ENCODE measurements at places on chromosomes 6 and 20. TPM values are rescaled to one million over a fixed set of nuclear protein-coding genes. Genes with fewer than 3 reads are reported as not detected.
A peak's percentile ranks its signal among the peaks of the same experiment; 100 is the strongest.

The TMC2 gene
- total RNA-seq: 0.12 TPM

The CASS4 gene
- total RNA-seq: 0.12 TPM

The OR2H1 gene
- total RNA-seq: not detected

The NUS1 gene
- 69.0 TPM for total RNA-seq

The SDCBP2 gene
- total RNA-seq: 5.3 TPM

GRCh38 chr20:61739086-61739831 is 326.4 kb downstream of the TAF4 start:
- DNase-seq: no peak
- no peaks in the 10 kb centered on the region for H3K36me3 ChIP-seq
- no peak overlapping the region for H3K27ac ChIP-seq

DNA sequence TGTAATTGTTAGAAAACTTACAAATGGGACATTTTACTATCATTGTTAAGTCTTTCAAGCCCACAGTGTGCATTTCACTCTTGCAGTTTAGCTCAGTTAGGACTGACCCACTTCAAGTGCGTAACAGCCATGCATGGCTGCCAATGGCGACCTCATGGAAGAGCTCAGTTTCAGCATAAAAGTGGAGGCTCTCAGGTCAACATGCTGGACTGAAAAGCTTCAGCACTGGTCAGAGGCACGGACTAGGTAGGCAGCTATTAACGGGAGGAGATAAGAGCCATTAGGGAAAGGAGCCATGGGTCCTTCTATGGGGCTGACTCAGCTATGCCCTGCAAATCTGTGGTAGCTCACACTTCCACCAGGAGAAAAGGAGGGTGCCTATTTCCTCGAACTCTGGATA is 101.8 kb downstream of the TTLL2 start:
- DNase-seq: no peak
- no peaks in the 10 kb centered on the region for H3K4me1 ChIP-seq
- H3K27me3 ChIP-seq: no peaks in the 10 kb centered on the region
- no peak overlapping the region for H3K4me3 ChIP-seq
- H3K36me3 ChIP-seq: no peaks in the 10 kb centered on the region

DNA sequence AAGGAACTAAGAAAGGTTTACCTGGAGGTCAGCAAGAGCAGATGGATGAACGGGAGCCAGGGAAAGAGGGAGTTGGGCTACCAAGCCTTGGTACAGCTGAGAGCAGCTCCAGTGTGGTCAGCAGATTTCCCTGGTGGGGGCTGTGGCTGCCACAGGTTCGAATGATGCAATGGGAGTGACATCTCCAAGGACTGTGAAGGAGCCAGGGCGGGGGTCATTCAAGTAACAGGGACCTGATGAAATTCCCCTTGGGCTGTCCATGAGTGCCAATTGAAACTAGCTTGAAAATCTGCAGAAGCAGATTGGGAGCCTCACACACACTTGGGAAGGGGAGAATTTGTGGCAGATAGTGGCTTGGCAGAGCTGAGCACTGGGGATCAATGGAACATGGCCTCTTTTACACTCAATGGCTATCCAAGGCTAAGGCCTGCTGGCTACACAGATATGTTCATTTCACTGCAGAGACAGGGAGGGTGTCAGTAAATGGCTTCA is 247.0 kb upstream of the ECI2 start:
- DNase-seq: no peak
- H3K27me3 ChIP-seq: no peaks in the 10 kb centered on the region
- no peak overlapping the region for H3K27ac ChIP-seq
- H3K36me3 ChIP-seq: peaks cover 9% of the 10 kb centered on the region
- H3K4me3 ChIP-seq: no peak overlapping the region
- H3K4me1 ChIP-seq: no peaks in the 10 kb centered on the region

GRCh38 chr6:134553936-134554335 is 236.0 kb upstream of the SGK1 start:
- no peak overlapping the region for H3K4me3 ChIP-seq
- H3K36me3 ChIP-seq: no peaks in the 10 kb centered on the region
- H3K4me1 ChIP-seq: peaks cover 15% of the 10 kb centered on the region

- H3K4me3 ChIP-seq: no peak overlapping the region
- no peak overlapping the region for H3K27ac ChIP-seq
- peak; percentile 19 for DNase-seq
- H3K4me1 ChIP-seq: no peaks in the 10 kb centered on the region
Measured at GRCh38 chr20:22862671-22863230, 172.4 kb upstream of the SSTR4 start.

- no peak for DNase-seq
- no peak overlapping the region for H3K27ac ChIP-seq
- no peaks in the 10 kb centered on the region for H3K27me3 ChIP-seq
- H3K36me3 ChIP-seq: no peaks in the 10 kb centered on the region
- peaks cover 15% of the 10 kb centered on the region for H3K4me1 ChIP-seq
Measured at GRCh38 chr6:111342913-111343312, 140.1 kb downstream of the REV3L start.

- no peak for DNase-seq
- H3K36me3 ChIP-seq: no peaks in the 10 kb centered on the region
- H3K4me3 ChIP-seq: no peak overlapping the region
Measured at GRCh38 chr6:105862936-105863607, 223.1 kb upstream of the PRDM1 start.

DNA sequence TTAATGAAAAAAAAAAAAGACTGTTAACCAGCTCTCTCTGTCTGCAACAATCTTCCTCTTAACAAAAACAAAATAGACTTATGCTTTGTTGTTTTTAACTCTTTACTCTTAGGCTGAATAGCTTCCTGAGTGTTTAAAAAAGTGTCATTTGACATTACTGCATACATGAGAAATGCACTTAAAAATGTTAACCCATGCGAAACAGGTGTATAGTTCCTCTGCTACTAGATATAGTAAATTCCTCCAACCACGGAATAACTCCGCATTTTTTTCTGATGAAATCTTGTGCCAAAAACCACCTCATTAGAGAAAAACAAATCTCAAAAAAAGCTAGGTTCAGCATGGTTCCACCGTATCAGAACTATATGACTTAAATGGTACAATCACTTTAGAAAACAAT is 426.0 kb downstream of the ADGRB3 start:
- no peaks in the 10 kb centered on the region for H3K27me3 ChIP-seq
- H3K4me1 ChIP-seq: no peaks in the 10 kb centered on the region
- no peak overlapping the region for H3K4me3 ChIP-seq
- no peak overlapping the region for H3K27ac ChIP-seq
- H3K36me3 ChIP-seq: no peaks in the 10 kb centered on the region

DNA sequence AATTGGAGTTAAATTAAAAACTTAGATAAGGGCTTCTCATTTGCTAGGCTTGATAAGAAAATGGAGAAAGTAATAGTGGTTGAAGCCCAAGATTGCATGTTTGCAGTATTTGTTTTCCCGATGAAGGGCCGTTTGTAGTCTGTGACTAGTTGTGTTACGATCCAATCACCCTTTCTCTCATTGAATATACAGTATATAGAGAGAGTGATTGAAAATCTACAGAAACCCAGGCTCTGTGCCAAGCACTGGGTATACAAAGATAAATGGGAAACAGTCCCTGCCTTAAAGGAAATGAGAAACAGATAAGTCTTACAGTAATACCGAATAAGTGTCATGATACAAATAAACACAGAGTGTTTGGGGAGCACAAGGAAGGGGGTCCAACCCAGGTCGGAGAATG is 55.2 kb upstream of the CDKAL1 start:
- peaks cover 24% of the 10 kb centered on the region for H3K36me3 ChIP-seq
- no peak overlapping the region for H3K4me3 ChIP-seq
- no peak for DNase-seq
- no peak overlapping the region for H3K27ac ChIP-seq
- no peaks in the 10 kb centered on the region for H3K27me3 ChIP-seq
- no peaks in the 10 kb centered on the region for H3K4me1 ChIP-seq

GRCh38 chr6:159720708-159721107 is 6.6 kb upstream of the WTAP start:
- peaks cover 6% of the 10 kb centered on the region for H3K4me1 ChIP-seq
- no peak overlapping the region for H3K27ac ChIP-seq
- no peaks in the 10 kb centered on the region for H3K27me3 ChIP-seq
- no peak overlapping the region for H3K4me3 ChIP-seq
- H3K36me3 ChIP-seq: no peaks in the 10 kb centered on the region
- DNase-seq: peak; percentile 75

GRCh38 chr6:4004249-4004648 is 74.7 kb downstream of the FAM217A start:
- H3K4me1 ChIP-seq: peaks cover 8% of the 10 kb centered on the region
- H3K27ac ChIP-seq: no peak overlapping the region
- DNase-seq: no peak
- no peak overlapping the region for H3K4me3 ChIP-seq
- no peaks in the 10 kb centered on the region for H3K27me3 ChIP-seq

DNA sequence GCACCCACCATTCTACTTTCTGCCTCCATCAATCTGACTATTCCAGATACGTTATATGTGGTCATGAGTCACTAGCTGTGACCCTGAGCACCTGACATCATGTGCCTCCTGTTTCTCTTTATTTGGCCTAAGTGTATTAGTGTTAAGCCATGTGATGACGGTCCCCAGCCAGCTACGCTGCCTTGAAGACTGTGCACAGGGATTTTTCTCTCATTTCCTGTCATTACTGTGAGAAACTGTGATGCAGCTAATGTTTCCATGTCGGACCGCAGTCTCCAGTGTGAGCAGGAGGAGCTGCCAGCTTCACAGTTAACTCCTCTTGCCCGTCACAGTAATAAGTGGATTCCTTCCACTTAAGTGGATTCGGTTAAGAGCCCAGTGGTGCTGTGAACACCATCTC is 9.9 kb upstream of the SPATS1 start:
- H3K27ac ChIP-seq: no peak overlapping the region
- H3K27me3 ChIP-seq: no peaks in the 10 kb centered on the region
- DNase-seq: no peak
- H3K4me1 ChIP-seq: peaks cover 27% of the 10 kb centered on the region
- no peak overlapping the region for H3K4me3 ChIP-seq

DNA sequence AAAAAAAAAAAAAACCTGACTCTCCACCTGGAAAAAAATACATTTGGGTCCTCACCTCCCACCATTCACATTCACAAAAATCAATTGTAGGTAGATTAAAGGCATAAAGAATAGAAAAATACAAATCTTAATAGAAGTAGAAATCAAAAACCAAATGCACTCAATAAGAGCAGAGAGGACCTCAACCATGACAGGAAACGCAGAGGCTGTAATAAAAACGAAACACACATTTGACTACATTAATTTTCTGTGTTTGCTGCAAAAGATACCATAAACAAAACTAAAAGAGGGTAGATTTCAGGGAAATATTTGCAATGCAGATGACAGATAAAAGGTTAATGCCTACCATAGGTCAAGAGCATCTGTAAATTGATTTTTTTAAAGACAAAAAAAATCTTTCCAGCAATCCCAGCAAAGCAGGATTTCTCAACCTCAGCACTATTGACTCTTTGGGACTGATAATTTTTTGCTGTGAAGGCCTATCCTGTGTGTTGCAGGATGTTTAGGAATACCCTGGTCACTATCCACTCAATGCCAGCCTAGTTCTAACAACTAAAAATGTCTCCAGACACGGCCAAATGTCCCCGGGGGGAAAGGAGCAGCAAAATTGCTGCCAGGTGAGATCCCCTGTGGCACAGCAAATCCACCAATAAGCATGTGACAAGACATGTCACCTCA is 9.1 kb downstream of the ETV7 start:
- 0 out of 2 replicates have a peak, but pooled peaks cover 10% of the 10 kb centered on the region for H3K4me1 ChIP-seq
- H3K4me3 ChIP-seq: no peak overlapping the region
- H3K36me3 ChIP-seq: no peaks in the 10 kb centered on the region
- H3K27me3 ChIP-seq: no peaks in the 10 kb centered on the region

DNA sequence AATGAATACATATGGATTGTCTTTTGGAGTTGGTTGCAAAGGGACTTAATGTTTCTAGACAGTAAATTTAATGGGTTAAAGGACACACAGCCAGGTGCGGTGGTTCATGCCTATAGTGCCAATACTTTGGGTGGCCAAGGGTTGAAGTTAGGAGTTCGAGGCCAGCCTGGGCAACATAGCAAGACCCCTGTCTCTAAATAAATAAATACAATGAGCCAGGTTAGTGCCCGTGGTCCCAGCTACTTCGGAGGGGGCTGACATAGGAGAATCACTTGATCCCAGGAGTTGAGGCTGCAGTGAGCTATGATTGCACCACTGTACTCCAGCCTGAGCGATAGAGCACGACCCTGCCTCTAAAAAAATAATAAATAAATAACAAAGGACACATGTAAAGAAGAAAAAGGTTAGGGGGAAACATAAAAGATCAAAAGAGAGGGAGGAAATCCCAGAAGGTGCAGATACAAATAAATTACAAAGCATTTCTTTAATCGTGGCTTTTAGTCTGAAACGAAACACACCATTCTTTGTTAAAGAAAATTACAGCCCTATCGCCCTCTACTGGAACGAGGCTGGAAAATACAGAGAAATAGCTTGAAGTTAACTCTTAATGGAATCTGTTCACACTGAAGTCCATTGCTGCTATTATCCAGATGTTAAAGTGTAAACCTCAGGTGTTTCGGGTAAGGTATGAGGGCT is 42.6 kb upstream of the SCML4 start:
- peaks cover 13% of the 10 kb centered on the region for H3K36me3 ChIP-seq
- no peak overlapping the region for H3K4me3 ChIP-seq
- H3K4me1 ChIP-seq: peaks cover 16% of the 10 kb centered on the region
- DNase-seq: peak; percentile 77
- no peaks in the 10 kb centered on the region for H3K27me3 ChIP-seq

GRCh38 chr6:97468981-97469380 is 186.0 kb upstream of the MMS22L start:
- no peaks in the 10 kb centered on the region for H3K36me3 ChIP-seq
- no peaks in the 10 kb centered on the region for H3K27me3 ChIP-seq
- H3K27ac ChIP-seq: no peak overlapping the region
- H3K4me1 ChIP-seq: peaks cover 9% of the 10 kb centered on the region
- no peak overlapping the region for H3K4me3 ChIP-seq
- no peak for DNase-seq

DNA sequence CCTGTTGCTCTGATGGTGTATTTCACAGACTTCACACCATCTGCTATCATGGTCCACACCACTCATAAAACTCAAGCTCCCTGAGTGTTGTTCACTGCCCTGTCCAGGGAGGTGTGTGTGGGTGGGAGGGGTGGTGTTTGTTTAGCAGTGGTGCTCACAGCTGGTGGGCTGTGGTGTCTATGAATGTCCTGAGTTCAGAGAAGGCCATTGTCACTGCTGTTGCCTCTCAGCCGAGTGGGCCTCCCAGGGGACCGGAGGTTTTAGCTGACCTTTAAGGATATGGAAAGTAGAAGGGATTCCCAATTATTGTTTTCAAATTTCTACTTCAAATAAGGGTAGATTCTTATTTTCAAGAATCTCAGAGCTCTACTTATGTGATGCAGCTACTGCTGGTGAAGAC is 45.6 kb downstream of the DTD1 start:
- no peak for DNase-seq
- H3K27me3 ChIP-seq: no peaks in the 10 kb centered on the region
- H3K27ac ChIP-seq: no peak overlapping the region
- H3K4me1 ChIP-seq: no peaks in the 10 kb centered on the region
